ENCODE measurements at places on chromosomes 5 and 9.

DNA sequence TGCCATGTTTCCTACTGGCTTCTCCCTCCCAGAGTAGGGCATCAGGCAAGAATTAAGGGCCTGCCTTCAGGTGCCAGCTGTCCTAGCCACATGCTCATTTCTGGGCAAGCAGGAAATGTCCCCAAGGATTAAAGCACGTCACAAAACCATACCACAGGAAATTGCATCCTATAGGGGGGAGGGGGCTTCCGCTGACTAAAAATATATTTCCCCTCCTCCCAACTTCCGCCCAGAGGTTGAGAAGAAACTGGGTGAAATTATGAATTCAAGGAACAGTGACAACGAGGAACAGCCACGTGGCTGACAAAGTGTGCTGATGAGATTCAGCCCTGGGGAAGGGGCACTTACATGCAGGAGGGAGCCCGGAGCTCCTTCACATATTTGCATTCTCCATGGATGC is 4.1 kb downstream of the HBEGF start:
- DNase-seq = peak; percentile 48

GRCh38 chr5:133362438-133362837 is 249.9 kb downstream of the FSTL4 start:
- DNase-seq = no peak

GRCh38 chr9:371349-371748 is 156.7 kb downstream of the DOCK8 start:
- DNase-seq = no peak

GRCh38 chr9:106486685-106487084 is 376.3 kb upstream of the ZNF462 start:
- no peak for DNase-seq

GRCh38 chr5:137273511-137273910 is 225.6 kb downstream of the SPOCK1 start:
- DNase-seq = no peak

- no peak for DNase-seq
These were observed 6.4 kb downstream of the ENTPD8 start for GRCh38 chr9:137434498-137435380.

DNA sequence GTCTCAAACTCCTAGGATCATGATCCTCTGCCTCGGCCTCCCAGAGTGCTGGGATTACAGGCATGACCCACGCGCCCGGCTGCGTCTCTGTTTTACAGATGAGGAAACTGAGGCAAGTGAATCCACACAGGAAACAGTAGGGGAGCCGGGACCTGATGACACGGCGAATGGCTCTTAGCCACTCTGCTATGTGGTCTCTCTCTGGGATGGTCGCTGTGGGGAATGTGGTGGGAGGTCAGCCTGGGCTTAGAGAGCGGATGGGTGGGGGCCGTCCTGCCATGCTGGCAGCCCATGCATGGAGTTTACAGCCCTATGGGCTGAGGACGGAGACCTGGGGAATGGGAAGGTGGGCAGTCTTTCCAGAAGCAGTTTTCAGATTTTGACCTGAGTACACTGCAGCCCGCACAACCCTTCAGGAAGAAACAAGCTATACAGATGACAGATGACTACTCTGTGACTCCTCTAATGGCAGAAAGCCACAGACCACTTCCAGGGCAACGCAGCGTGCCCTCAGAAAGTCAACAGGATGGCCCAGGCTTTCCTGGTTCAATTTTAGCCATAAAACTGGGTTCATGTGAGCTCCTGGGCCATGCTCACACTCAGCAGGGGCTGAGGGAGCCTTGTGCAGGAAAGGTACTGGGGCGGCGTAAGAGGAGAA is 136.1 kb upstream of the RAPGEF1 start:
- peak; percentile 22 for DNase-seq

DNA sequence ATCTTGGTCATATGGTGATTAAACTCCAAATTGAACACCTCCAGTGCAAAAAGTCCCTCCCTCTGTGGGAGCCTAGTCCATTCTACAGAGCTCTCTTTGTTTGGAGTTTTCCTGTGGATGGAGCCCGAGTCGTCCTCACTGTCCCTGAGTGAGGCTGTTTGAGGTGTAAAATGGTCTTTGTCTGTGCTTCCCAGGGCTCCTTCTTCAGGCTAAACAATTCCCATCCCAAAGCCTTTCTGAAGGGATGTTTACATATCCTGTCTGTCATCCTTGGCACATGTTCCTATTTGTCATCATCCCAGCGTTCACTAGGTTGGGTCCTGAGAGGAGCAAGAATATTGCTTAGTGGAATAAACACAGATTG is 68.9 kb downstream of the COL27A1 start:
- DNase-seq = no peak

GRCh38 chr5:87825583-87825982 is 412.9 kb upstream of the CCNH start:
- DNase-seq = no peak

- no peak for DNase-seq
These were observed 9.7 kb upstream of the ANKDD1B start for GRCh38 chr5:75601567-75601966.

DNA sequence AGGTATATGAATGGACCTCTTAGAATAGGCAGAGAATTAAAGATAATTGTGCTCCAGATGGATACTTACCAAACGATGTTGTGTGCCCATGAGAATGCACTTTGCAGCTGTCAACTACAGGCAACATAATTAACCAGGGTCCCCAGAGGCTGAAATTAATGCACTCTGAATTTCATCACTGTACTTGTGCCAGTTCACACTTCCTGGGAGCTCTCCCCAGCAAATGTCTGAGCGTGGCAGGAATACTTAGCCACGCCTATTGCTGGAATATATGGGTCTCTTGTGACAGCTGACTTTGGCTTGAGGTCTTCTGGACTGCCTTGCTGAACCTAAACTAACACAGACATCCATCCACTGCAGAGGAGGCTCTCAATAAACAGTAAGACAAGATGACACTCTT is 11.9 kb upstream of the C1QTNF2 start:
- DNase-seq = no peak

- DNase-seq = no peak
These were observed 58.7 kb downstream of the PRDM6 start for GRCh38 chr5:123147741-123148140.

DNA sequence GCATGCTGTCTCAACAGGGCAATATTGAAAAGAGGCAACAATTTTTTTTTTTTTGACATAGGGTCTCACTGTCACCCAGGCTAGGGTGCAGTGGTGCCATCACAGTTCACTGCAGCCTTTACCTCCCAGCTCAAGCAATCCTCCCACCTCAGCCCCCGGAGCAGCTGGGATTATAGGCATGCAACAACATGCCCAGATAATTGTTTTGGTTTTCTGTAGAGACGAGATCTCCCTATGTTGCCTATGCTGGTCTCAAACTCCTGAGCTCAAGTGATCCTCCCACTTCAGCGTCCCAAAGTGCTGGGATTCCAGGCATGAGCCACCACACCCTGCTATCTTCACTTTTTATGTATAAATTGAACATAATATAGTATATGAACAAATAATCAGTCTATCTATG is 47.6 kb downstream of the PRELID2 start:
- no peak for DNase-seq

DNA sequence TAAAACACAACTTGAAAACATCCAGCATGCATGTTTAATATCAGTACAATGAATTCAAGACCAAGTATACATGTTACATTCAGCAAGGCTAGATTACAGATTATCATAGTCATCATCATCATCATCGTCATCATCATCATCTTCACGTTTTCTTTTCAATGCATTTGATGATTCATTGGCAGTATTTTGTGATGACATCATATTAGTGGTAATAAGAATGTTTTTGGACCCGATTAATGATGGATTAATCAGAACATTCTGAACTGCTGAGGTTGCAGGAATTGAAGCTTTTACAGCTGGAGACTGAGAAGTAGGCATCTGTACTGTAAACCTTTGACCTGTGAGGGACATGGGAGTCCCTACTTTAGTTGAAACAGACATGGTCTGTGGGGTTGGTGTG is 4.5 kb downstream of the AK6 start:
- no peak for DNase-seq

DNA sequence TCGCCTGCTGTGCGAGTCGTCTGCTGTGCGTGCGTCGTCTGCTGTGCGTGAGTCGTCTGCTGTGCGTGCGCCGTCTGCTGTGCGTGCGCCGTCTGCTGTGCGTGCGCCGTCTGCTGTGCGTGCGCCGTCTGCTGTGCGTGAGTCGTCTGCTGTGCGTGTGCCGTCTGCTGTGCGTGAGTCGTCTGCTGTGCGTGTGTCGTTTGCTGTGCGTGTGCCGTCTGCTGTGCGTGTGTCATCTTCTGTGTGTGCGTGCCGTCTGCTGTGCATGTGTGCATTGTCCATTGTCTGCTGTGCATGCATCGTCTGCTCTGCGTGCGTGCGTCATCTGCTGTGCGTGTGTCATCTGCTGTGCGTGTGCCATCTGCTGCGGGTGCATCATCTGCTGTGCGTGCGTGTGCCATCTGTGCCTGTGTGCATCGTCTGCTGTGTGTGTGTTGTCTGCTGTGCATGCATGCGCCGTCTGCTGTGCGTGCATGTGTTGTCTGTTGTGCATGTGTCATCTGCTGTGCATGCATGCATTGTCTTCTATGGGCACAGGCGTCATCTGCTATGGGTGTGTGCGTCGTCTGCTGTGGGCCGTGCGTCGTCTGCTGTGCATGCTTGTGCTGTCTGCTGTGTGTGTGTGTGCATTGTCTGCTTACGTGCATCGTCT is 68.6 kb upstream of the IRX4 start:
- no peak for DNase-seq

DNA sequence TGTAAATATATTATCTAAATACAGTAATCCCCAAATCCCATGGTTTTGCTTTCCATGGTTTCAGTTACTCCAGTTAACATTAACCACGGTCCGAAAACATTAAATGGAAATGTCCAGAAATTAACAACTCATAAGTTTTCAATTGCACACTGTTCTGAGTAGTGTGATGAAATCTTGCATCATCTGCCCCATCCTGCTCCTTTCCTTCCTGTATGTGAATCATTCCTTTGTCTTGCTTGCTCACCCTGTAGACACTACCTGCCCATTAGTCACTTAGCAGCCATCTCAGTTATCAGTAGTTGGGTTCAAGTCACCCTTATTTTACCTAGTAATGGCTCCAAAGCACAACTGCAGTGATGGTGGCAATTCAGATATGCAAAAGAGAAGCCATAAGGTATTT is 1568.5 kb upstream of the WWC1 start:
- DNase-seq = no peak

- no peak for DNase-seq
These were observed 185.6 kb downstream of the SNX18 start for GRCh38 chr5:54703133-54703532.

DNA sequence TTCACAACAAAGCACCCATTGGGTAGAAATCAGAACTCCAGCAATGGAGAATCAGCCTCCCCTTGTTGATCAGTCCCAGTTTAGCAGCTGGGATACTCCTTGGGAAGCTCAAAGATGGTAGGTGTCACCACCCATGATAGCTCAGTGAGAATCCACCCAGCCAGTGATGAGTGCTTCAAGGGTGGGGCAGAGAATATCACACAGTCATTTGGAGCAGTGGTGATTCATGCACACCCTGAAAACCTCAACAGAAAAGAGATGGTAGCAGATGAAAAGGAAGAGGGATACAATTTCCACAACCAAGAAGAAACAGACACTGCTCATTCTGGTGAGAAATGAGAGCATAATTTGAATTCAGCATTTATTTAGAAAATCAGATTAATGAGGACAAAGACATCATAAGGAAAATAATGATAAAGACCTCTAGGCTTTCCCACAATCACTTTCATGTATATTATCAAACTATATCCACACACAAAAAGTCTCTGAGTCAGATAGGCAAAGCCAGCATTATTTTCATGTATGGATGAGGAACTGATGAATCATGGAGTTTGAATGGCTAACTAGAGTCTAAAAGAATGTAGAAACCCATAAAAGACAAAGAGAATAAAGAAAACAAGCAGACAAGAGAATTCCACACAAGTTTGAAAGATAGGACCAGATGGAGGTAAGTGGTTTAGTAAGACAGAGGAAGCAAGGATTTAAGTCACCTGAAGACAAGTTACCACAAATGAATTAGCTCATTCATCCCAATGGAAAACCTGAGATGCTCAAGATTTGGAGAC is 82.9 kb downstream of the FEM1C start:
- DNase-seq = peak; percentile 70

- DNase-seq = no peak
These were observed 1716.1 kb upstream of the C9orf72 start for GRCh38 chr9:29289365-29289764.

DNA sequence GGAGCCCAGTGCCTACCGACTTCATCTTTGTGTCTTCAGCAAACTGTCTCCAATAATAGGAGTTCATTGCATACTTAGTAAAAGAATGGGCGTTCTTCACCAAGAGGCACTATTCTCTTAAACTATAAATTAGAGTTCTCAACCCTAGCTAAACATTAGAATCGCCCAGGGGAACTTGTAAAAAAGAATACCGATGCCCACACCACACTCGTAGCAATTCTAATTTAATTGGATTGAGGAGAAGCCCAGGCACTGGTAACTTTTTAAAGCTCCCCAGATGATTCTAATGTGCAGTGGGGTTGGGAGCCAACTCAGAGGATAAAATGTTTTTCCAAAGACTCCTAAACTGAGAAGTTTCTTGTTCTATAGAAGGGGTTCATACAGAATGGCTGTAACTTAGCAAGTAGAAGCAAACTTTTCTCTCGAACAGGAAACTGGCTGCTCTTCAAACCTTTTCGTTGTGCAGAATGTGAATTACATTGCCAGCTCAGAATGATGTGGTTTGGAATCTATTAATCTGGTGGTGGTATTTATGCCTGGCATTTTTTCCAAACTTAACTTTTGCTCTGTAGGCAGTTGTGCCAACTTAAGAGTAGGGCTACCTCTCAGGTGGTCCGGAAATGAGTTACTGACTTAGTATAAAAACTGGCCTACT is 26.4 kb upstream of the NFIB start:
- DNase-seq = no peak

DNA sequence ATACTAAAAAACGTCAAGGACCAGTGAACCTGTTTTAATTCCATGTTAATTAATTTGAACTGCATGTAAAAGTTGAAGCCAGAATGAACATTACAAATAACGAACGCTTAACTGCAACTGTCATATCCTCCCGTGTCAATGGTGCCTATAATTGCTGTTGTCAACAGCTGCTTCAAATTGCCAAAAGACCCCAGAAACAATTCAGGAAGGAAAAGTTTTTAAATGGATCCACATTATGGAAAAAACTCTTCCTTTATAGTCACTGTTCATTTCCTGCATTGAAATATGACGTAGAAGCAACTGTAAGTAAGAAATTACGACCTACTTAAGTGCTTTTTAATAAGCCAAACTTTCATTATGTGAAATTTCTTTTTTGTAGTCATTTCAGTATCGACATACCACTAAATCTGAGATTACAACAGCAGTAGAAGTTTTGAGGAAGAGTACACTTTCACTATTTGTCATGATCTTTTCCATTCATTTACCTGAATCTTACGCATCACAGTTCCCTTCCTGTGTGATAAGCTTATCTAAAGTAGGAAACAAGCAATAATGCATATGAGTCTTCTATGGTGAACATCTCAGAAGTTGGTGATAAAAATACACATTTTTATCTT is 37.8 kb downstream of the MEF2C start:
- DNase-seq = no peak

DNA sequence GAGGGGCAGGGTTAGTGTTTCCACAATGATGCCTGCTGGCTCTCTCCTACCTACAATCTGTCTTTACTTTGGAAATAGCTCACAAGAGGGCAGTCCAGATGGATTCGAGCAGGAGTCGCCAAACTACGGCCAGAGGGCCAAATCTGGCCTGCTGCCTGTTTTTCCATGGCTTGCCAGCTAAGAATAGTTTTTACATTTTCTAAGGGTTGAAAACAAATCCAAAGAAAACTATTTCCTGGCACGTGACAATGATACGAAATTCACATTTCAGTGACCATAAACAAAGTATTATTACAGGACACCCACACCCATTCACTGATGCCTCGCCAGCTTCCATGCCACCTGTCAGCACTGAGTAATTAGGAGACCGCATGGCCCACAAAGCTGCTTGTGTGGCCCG is 162.9 kb upstream of the WWC1 start:
- no peak for DNase-seq

Data from T-helper 2 cell treated with Interferon-gamma antibody and Interleukin-4, amounts not matched to agents 5 μg/mL and 100 μg/mL, for 36 hours (primary cell).